ENCODE measurements at places on chromosomes 3 and 15.
A peak's percentile ranks its signal among the peaks of the same experiment; 100 is the strongest.

DNA sequence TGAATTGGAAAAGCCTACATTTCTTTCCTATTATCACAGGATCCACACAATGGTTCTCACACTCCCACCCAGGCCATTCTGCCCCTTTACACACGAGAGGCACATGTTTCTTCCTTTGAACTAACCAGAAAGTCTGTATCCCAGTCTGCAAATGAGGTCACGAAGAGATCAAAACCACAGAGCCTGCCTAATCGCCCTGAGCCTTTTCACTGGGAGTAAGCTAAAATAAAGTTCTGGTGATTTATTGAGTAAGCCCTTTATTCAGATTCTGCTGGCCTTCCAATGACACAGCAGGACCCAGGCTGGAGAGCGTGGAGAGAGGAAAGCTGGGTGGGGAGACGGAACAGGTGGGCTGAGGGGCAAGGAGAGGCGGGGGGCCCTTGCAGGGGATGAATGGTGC lies 78.7 kb downstream of the ATP1B3 start:
- no peak for DNase-seq

DNA sequence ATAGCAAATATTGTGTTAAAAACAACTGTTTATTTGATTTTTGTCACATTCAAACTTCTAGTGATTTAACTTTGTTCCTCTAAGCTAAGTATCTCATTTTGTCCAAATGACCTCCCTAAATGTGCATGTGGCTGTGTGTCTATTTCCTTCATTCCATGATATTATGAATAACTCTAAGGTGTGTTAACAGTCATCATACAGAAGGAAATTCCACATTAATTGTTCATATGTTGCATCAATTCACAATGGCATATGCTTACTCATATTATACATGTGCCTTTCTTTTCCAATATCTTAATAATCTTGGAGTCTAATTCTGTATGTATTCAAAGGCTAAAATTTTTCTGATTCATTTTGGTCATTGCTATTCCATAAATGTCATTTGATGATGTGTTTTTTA lies 186.4 kb downstream of the WDR72 start:
- DNase-seq: no peak

DNA sequence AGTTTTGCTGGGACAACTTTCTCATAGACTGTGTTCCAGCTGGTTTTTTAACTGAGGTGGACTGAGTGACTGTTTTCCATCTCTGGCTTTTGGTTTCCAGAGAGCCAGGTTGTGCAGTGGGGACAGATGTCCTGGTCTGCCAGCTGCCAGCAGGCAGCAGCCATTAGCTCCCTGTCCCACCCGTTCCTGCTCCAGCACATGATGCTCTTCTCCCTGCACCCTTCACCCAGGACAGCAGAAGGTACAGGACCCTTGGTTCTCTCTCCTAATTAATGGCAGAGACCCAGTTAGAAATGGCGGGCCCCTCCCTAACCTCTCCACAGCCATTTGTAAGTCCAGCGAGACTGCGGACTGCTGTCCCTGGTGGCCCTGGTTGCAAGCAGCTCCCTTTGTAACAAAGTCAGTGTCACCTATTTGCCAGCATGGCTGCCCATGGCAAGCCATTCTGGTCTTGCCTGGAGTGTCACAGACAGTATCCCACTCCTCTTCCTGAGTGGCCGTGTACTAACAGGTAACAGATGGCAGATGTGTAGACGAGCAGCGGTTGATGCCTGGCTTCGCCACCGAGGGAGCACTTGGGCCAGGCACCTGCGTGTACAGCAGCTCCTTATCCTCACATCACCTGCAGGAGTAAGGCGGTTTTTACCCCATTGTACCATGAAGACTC lies 148.3 kb downstream of the DNAJB8 start:
- DNase-seq: no peak

DNA sequence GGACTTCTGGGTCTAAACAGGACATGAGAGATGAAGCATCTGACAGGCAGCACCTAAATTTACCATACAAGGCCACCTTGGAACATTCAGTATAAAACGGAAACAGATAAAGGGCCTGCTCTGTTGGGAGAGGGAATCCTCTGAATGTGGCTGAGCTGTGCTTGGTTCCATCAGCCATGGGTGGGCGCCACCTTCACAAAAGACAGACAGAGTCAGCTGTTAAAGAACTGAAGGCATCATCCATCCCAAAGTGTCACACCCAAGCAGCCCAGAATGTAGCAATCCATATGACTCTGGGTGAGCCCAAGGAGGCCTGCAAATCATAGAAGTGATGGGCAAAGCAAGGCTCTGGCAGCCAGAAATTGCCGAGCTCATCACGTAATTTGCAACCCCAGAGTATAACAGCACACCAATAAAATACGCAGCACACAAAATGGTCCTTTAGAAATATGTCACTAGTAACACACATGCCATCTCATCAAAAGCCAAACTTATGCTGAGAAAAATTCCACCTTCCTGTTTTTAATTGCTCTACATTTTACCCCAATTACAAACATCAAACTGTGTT lies 24.8 kb upstream of the RBP1 start:
- DNase-seq: peak; percentile 22

- DNase-seq: no peak
Measured at GRCh38 chr15:32041294-32041693, 11.0 kb downstream of the CHRNA7 start.

All from lung (tissue), 17 donors.